ENCODE measurements at places on chromosomes 16 and 17.

- no peak for DNase-seq
Observed at GRCh38 chr17:58307468-58308172, 21.0 kb downstream of the TSPOAP1 start.

GRCh38 chr17:55660178-55660886 is 62.3 kb downstream of the TMEM100 start:
- no peak for DNase-seq

DNA sequence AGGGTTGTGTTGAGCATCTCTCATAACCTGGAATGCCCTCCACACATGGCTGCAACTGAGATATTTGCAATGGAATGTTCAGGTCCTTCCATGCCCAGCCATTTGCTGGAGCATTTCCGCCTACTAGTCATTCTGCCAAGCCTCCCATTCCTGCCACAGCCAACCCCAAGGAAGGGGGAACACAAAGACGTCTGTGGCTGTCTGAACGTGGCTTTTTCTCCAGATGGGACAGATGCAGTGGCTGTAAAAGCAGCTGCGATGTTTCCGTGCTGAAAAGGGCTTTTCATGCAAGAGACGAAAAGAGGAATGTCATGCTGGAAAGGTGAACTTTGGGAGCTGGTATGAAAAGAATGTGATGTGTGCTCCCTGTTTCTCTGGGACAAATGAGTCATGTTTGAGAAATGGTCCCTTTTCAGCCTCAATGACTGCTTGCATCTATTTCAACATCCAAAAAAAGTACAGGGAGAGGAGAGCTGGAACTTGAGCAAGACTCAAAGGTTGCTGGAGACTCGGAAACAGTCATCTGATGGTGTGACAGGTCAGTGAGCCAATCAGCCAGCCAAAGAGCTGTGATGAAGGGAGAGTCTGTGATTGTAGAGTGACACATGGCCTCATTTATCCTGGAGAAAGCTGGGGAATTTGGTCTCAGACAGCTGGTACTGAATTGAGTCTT is 208.9 kb downstream of the SHISA9 start:
- no peak for DNase-seq

GRCh38 chr17:73482251-73482716 is 162.0 kb downstream of the SDK2 start:
- no peak for DNase-seq

- DNase-seq, result no peak
Observed at GRCh38 chr17:67431249-67432015, 54.4 kb downstream of the PITPNC1 start.

- peak; percentile 50 for DNase-seq
Observed at GRCh38 chr17:2259769-2260536, 43.6 kb downstream of the SMG6 start.

DNA sequence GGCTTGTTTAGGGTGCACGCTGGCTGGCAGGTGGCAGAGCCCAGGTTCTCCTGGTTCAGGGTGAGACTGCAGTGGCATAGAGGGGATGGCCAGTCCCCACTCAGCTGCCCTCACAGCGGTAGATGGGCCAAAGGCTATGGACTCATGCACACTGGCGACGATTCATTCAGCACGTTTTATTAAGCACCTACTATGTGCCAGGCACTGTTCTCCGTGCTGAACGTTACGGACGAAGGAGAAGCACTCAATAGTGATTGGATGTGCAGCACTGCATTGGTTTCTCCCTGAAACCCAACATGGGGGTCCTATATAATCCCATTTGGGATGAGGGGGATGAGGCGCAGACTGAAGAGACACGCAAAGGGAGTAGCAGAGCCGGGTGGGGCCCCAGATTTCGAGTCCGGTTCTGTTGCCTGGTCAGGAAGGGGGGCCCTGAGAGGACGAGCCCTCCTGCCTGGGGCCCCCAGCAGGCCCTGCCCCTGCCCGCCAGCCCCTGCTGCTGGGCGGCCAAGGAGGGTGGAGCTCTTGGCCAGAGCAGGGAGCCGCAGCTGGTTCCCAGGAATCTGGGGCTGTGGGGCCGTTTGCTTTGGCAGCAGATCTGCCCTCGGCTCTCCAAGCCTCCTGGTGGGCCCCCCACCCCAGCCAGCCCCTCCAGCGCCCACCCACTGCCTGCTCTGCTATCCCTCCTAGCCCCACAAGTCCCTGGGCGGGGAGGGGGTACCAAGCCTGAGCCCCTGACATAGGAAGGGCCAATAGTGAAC is 8.8 kb downstream of the GLIS2 start:
- DNase-seq, result no peak

GRCh38 chr17:47012457-47012856 is 33.4 kb upstream of the RPRML start:
- DNase-seq, result no peak

GRCh38 chr17:73393962-73394361 is 82.2 kb upstream of the CDC42EP4 start:
- DNase-seq, result no peak

- DNase-seq, result no peak
Observed at GRCh38 chr17:56549501-56549900, 44.0 kb upstream of the NOG start.

GRCh38 chr17:32731556-32732295 is 145.2 kb downstream of the MYO1D start:
- no peak for DNase-seq

GRCh38 chr17:39753514-39754160 is 15.9 kb downstream of the GRB7 start:
- no peak for DNase-seq

DNA sequence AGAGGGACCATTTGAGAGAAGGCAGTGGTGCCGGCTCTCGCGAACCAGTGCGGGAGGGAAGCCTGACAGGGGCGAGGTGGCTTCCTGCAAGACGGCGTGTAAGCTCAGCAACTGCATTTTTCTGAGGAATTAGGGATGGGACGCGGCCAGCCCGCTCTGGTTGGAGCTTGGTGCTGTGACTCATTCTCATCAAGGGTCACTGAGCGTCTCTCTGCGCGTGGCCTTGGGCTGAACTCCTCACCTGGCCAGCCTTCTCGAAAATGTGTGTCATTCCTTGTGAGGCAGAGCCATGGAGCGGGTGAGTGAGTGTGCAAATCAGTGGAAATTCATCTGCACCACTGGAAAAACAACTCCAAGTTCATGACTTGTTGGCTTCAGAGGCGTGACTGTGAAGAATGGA is 52.8 kb downstream of the NTN1 start:
- DNase-seq, result no peak

GRCh38 chr17:65121916-65122806 is 15.0 kb upstream of the RGS9 start:
- DNase-seq, result no peak

DNA sequence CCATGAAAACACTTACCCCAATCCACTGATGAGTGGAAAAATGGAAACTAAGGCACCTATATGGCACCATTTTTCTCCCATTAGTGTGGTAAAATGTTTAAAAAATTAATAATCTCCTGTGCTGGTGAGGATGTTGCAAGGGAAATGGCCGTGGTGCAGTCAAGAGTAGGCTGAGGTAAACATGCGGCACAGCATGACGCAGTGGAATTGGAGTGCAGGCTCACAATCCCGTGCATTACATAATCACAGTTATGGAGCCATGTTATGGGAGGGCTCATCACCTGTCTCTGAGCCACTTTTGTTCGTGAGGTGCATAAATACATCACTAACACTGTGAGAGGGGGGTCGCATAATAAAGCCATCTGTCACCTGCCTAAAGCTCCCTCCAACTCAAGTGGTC is 164.4 kb upstream of the XYLT1 start:
- no peak for DNase-seq

DNA sequence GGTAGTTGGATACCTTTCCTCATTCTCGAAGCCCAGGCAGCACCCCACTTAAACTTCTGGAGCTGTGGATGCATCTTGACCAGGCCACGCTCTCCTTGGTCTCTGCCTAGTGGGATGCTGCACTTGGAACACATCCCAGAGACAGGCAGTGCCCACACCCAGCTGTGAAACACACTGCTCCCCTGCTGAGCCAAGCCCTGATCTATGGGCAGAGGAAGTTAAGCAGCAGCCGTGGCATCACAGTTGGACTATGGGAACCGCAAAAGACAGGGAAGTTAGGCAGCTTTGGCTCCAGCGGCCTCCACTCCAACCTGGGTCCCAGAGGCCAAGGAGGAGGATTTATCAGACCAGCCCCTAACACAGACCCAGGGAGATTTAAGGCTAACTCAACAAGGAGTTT is 284.8 kb upstream of the CCL2 start:
- no peak for DNase-seq

DNA sequence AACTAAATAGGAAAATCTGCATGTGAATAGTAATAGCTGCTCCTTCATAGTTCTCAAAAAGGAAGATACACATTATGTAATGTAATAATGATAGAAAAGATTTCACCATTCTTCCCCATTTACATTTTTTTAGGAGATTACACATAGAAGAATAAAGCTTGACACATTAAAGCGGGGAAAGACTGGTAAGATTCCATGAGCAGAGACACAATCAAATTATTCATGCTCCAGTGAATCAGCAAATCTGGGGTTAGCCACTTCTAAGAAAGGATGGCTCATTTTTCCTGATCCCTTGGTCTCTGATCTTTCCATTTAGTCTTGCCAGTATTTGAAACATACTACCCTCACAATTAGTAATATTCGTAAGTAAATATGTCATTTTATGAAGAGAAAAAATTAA is 81.9 kb downstream of the CA4 start:
- DNase-seq, result no peak

GRCh38 chr16:50166511-50167500 is 13.7 kb downstream of the TENT4B start:
- DNase-seq, result no peak

DNA sequence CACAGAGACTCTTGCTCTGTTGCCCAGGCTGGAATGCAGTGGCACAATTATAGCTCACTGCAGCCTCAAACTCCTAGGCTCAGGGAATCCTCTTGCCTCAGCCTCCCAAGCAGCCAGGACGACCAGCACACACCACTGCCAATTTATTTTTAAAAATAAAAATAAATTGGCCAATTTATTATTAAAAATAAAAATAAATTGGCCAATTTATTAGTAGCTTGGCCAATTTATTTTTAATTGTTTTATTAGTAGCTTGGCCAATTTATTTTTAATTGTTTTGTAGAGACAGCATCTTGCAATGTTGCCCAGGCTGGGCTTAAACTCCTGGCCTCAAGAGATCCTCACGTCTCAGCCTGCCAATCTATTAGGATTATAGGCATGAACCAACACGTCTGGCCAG is 184.3 kb downstream of the FTO start:
- no peak for DNase-seq

GRCh38 chr16:86992587-86992986 is 324.6 kb downstream of the C16orf95 start:
- no peak for DNase-seq

- no peak for DNase-seq
Observed at GRCh38 chr16:81410643-81411293, 33.8 kb upstream of the CMIP start.

- DNase-seq, result no peak
Observed at GRCh38 chr16:19948186-19949104, 63.8 kb upstream of the GPRC5B start.

GRCh38 chr17:8375738-8376259 is 705 bp downstream of the KRABD2 start:
- DNase-seq, result no peak

DNA sequence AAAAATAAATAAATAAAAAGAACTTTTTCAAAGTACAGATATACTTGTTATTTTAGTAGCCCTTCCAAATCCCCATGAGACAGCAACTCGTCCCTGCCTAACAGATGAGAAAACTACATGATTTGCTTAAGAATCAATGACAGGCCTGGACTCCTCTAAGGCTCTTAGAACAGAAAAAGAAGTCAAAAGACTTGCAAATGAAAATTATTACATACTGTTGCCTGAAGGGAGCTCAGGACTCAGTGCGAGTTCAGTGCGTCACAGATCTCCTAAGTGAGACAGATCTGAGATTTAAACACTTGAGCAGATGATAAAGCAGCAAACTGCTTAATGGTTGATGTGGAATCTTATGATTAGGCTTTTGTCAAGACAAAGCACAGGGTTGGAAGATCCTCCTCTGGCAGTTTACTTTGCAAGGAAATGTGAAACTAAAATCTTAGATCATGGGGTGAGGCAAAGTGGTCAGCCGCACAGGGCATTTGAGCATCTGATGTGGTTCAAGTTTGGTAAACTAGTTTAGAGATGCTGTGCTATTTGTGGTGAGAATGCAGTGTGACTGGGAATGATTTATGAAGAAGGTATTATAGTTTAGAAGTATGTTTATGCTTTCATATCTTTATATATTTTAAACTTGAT is 138.1 kb downstream of the TRIM37 start:
- DNase-seq, result no peak

DNA sequence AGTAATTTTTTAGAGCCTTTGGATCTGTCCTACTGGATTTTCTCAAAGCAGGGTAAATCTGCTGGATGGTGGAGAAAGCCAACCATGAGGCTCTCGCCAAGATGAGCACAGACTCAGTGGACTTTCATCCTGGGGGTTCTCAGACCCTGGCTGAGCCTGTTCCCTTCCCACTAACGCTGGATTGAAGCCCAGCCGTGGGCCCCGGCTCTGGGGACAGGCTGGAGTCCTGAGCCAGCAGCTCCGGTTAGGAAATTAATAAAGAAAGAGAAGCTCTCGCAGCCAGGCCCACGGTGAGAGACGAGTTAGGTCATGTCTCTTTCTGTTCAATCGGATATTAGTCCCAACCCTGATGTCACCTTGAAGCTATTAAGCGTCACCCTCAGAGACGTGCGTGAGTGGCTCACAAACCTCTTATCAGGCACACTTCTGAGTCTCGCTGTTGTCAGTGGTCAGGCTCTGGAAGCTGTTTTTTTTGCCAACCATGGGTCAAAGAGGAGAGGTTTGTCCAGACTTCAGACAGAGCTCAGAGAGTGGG is 27.1 kb downstream of the MEOX1 start:
- no peak for DNase-seq

GRCh38 chr17:21513012-21513570 is 136.9 kb downstream of the KCNJ12 start:
- DNase-seq, result peak; percentile 62

DNA sequence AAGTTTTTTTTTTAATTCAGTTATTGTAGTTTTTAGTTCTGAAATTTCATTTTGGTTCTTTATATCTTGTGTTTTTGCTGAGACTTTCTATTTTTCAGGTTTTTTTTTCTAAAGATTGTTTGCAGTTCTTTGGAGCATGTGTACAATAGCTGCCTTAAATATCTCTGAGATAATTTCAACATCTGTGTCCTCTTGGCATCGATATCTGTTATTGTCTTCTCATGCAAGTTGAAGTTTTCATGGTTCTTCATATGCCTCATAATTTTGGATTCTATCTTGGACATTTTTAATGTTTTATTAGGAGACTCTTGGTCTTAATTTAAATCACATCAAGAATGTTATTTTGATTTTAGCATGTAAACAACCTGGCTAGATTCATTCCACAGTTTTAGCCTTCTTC is 22.8 kb downstream of the COX11 start:
- no peak for DNase-seq
